Smooth muscle cell of the brain vasculature (primary cell): ENCODE measurements at places on chromosomes 6 and 20.

GRCh38 chr20:62055106-62055861 lies 10.4 kb downstream of the TAF4 start:
- DNase-seq = no peak

DNA sequence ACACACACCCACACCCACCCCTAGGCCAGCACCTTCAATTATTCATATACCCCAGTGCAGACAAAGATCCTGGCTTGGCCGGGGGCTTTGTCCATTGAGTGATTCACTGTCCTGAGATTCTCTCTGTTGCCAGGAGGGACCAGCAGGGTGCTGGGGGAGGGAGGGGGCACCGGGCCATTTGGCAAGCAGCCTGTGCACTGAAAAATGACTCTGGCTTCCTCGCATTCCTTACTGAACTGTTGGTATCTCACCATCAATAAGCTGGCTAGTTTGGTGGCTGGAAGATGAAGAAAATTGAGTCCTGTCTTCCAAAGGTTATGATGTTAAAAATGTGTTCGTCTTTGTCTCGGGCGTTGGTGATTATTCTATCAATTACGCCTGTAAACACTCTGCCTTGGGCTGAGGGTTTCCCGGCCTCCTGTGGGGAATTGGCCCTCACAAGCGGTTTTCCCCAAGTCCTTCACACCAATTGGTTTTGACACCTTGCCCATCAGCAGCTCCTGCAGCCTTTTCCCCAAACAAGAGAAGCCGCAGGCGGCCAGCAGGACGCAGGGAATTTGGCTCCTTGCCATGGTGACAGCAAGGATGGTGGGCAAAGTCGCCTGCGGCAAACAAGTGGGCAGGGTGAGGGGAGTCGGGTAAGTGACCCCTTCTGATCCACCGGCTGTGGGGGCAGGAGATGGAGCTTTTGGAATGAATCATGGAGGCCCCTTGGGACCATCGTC lies 4.9 kb downstream of the VSTM2L start:
- peak; percentile 68 for DNase-seq

GRCh38 chr20:4740774-4741431 lies 19.2 kb downstream of the PRND start:
- DNase-seq = no peak

- no peak for DNase-seq
These were observed 264.8 kb downstream of the THBS2 start for GRCh38 chr6:168988801-168989200.

- no peak for DNase-seq
These were observed 18.7 kb upstream of the NRSN1 start for GRCh38 chr6:24107294-24107693.

GRCh38 chr20:17810062-17810631 lies 110.4 kb downstream of the BANF2 start:
- DNase-seq = no peak

DNA sequence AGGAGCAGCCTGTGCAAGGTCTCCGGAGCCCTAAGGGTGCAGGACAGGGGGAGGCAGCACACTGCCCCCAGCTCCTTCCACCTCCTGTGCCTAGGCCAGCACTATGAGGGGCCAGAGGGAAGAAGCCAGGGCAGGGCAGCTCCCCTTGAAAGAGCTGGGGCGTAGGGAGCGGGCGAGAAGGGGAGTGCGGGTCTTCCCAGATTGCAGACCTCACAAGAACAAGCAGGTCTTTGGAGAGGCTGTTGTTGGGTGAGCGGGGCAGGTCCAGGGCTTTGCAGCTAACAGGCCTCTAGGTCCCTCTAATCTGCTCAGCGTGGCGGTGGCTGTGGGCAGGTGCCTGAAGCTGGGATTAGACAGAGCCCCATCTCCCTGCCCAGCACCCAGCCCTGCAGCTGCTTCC lies 22.4 kb upstream of the CST1 start:
- no peak for DNase-seq

- DNase-seq = peak; percentile 98
These were observed 278.2 kb upstream of the SUPT3H start for GRCh38 chr6:45655745-45656476.

DNA sequence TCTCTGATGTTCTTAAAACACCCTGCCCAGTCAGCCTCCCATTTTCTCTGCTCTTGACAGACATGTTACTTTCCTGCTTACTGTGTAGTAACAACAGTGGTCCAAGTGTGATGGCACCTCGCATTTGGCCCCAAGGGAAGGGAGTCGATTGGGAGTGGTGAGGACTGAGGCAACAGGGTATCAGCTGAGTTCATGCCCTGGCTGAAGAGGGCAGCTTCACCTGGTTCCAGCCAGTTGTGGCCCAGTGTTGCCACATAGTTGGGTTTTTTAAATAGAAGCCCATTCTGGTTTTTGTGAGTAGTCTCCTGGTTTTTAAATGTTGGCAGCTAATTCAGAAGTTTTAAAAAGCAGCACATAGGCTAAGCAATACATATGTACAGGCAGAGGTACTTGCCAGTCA lies 37.2 kb downstream of the ARFGEF2 start:
- DNase-seq = no peak

DNA sequence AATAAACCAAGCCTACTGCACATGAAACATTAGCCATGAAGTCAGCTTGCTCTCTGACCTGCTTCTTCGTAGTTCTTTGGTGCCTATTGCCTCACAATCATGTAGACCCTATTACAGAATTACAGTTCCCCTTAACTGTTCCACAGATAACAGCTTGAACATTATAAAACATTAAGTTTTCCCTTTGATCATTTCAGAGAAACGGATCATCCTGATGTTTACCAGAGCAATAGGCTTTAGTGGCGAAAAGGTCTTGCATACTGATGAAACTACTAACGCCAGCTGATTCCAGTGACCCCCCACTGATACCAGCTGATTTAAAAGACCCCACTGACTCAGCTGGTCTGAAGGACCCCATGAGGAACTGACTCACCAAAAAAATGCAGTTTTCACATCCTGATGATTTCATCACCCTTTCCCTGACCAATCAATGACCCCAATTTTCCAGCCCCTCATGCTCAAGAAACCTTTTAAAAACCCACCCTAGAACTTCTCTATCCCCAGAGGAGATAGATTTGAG lies 39.4 kb upstream of the MLIP start:
- DNase-seq = peak; percentile 69

GRCh38 chr6:38933426-38933825 lies 115.2 kb upstream of the GLP1R start:
- no peak for DNase-seq

GRCh38 chr6:25670793-25671513 lies 18.9 kb downstream of the SCGN start:
- DNase-seq = no peak

DNA sequence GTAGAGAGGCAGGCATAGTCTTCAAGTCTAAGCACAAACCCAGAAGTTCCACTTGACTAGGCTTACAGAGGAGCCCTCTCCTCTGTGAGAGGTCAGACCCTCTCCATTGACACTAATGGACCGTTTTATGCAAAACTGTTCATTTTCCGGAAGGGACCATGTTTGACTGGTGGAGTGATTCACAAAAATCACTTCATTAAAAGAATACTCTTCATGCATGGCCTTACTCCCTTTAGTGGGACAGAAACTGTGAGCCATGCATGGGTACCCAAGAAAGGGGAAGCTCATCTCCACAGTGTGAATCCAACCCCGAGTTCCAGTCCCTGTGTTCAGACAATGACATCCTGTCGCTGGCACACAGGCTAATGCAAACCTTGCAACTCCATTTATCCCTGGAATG lies 63.2 kb downstream of the OLIG3 start:
- DNase-seq = no peak

DNA sequence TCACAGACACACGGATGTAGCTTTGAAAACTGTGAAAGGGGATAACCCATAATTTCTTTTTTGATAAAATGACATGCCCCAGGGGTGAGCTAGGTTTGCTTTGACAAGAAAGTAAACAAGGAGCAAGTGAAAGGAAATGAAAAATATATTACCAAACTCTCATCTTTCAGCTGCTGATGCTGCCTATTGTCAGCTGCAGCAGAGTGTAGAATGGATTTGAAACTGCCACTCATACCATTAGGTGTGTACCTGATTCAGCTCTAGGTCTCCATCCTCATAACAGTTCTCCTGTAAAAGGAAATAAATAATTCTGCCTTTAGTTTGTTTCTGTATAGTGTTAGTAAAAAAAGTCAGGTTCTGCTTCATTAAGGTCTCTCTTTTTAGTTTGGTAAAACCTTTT lies 415.1 kb upstream of the MARCKS start:
- DNase-seq = no peak

- no peak for DNase-seq
These were observed 964 bp downstream of the RPL10A start for GRCh38 chr6:35468980-35469750.

GRCh38 chr6:151196555-151196954 lies 43.2 kb upstream of the AKAP12 start:
- DNase-seq = no peak

GRCh38 chr20:59289994-59290393 lies 10.4 kb upstream of the EDN3 start:
- no peak for DNase-seq

GRCh38 chr20:17825960-17826843 lies 126.4 kb downstream of the BANF2 start:
- DNase-seq = no peak

DNA sequence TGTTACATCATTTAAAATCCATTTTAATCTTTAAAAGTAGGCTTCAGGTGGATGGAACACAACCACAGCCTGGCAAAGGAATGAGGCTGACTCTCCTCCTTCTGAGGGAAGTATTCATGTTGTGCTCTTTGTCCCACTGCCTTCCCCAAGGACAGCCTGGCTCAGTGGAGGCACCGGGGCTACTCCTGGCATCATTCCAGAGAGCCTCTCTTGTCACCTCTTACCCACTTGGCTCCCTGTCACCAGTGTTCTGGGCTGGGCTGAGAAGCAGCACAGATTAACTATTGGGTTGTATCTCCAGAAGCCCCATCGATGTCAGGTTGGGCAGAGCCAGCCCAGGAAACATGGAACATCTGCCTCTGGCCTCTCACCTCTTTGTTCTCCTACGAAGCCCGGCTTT lies 10.7 kb upstream of the TP53INP2 start:
- no peak for DNase-seq

GRCh38 chr6:57432157-57432556 lies 114.7 kb downstream of the PRIM2 start:
- no peak for DNase-seq

DNA sequence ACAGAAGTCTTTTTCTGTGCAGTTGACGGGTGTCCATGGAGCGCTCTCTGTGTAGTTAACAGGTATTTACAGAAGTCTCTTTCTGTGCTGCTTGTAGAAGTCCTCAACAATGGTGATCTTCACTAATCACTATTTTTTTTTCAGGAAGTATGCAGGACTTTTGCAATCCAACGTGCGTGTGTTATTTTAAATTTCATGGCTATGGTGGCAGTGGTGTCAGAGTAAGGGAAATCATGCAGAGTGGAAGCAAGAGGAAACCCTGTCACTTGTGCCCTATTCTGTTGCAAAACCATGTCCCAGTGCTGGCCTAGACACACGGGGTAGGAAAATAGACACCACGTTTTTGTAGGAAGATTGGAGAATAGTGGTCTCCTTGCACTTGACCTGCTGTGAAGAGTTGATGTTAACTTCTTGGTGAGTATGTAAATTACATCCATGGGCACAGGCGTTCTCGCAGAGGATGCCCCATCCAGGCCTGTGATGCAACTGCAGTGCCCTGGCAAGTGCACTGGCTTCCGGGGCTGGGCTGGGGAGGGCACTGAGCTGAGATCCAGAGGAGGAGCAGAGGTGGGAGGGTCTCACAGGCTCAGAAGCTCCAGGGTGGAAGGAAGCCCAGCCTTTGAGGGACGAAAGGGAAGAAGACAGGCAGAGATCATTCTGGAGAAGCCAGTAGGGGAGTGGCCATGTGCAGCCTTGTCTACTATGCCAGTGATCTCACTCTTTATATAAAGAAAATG lies 146.5 kb downstream of the SYCP2 start:
- DNase-seq = no peak

GRCh38 chr6:2921520-2922115 lies 18.5 kb upstream of the SERPINB9 start:
- no peak for DNase-seq

GRCh38 chr6:169812257-169812644 lies 60.8 kb downstream of the ERMARD start:
- DNase-seq = no peak

GRCh38 chr6:5079692-5080091 lies 5.4 kb upstream of the PPP1R3G start:
- DNase-seq = no peak

- DNase-seq = no peak
These were observed 47.7 kb downstream of the CBFA2T2 start for GRCh38 chr20:33537608-33538007.

- no peak for DNase-seq
These were observed 702 bp upstream of the RHAG start for GRCh38 chr6:49637350-49637731.

DNA sequence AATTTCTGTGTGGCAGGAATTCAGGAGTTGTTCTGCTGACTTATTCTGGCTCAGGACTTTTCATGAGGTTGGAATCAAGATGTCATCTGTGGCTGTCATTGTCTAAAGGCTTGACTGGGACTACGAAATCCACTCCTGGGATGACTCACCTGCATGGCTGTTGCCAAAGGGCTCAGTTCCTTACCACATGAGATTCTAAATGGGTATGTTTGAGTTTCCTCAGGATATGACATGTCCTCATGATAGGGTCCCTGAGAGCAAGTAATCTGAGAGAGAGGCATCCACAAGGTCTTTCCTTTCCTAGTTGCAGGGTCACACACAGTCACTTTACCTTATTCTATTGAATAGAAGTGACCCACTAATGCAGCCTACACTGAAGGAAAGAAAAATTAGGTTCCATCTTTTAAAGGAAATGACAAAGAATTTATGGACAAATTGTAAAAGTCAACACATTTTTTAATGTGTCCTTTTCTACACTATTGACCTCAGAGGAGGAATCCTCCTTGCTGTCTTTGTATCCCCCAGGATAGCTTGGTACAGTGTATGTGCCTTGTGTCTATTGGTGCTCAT lies 1025.0 kb upstream of the GJE1 start:
- DNase-seq = no peak

DNA sequence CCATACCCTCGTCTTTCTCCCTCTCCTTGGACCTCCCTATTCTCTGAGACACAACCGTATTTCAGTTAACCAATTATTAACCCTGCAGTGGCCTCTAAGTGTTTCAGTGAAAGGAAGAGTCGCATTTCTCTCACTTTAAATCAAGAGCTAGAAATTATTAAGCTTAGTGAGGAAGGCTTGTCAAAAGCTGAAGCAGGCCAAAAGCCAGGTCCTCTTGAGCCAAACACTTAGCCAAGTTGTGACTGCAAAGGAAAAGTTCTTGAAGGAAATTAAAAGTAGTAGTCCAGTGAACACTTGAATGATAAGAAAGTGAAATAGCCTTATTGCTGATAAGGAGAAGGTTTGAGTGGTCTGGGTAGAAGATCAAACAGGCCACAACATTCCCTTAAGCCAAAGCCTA lies 58.3 kb downstream of the SNX9 start:
- DNase-seq = no peak

DNA sequence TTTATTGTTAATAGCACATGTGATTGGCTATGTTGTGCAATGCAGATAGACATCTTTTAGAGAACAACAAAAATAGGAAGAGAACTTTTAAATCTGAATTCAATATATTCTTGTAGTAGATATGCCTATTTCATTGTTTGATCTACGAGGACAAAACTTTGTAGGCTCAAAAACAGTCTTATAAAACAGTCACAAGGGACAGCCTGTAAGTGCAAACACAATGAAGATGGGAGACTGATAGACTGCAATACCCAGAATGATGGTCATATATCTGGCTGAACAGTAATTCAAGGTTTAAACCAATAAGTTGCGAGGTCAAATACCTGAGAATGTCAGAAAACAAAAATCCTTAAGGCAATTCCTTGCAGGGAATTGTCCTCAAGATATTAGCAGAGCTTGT lies 1342.9 kb upstream of the ADGRB3 start:
- no peak for DNase-seq

GRCh38 chr6:168060521-168060931 lies 18.5 kb downstream of the FRMD1 start:
- DNase-seq = peak; percentile 17

GRCh38 chr6:119296036-119297035 lies 53.2 kb downstream of the MAN1A1 start:
- no peak for DNase-seq
